ENCODE measurements at places on chromosomes 11 and 22.

GRCh38 chr11:110522471-110522870 is 92.7 kb downstream of the FDX1 start:
- DNase-seq, result no peak

DNA sequence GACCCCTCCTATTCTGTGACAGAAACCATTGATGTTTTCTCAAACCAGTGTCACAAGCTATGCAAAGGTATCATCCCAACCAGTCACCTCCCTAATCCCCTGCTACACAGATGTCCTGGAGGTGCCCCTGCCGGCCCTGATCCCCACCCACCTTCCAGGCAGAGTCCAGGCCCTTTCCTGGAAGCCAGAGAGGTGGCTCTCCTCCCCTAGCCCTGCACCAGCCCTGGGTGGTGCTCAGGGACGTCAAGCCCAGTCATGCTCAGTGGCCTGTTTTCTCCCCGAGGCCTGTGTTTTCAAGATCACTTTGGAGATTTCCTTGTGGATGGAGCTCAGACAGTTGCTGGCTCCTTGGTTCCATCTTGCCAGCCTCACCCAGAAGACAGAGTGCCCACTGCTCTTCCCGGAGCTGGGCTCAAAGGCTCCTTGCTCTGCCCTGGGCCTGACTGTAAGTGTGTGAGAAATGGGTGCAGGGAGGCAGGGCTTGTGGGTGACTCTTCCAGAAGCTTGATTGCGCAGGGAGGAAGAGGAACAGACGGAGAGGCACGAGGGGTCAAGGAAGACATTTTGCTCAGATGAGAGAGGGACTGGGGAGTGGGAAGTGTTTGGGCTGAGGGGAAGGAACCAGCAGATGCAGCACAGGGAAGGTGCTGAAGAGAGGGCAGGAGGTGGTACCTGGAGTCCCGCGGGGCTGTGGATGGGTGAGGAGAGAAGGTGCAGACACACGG is 11.3 kb downstream of the P2RY6 start:
- no peak for DNase-seq

DNA sequence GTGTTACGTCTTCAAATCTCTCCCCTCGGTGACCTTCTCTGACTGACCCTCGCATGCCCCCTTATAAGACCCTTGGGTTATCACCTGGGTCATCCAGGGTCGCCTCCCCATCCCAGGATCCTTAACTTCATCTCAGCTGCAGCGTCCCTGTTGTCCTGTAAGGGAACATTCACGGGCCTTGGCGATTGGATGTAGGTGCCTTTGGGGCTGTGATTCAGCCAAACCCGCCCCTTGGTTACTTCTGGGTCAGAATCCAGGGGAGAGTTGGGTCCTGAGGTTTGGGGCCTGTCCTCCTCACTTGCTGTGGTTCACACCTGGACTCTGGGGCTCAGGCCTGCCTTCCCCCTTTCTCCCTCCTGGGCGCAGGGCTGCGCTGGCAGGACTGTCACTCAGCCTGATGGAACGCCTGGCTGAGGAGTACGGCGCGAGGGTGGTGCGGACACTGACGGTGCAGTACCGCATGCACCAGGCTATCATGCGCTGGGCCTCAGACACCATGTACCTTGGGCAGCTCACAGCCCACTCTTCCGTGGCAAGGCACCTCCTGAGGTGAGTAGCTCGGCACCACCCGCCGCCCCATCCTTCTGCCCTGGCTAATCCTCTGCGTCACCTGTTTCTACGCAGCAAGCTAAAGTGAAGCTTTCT is 29.4 kb downstream of the IGHMBP2 start:
- DNase-seq, result no peak

- no peak for DNase-seq
These were observed 119.2 kb downstream of the MICAL2 start for GRCh38 chr11:12229450-12230229.

GRCh38 chr22:44669561-44669976 is 32.4 kb upstream of the PRR5 start:
- peak; percentile 57 for DNase-seq

- peak; percentile 77 for DNase-seq
These were observed 215.4 kb upstream of the UBASH3B start for GRCh38 chr11:122439866-122440810.

DNA sequence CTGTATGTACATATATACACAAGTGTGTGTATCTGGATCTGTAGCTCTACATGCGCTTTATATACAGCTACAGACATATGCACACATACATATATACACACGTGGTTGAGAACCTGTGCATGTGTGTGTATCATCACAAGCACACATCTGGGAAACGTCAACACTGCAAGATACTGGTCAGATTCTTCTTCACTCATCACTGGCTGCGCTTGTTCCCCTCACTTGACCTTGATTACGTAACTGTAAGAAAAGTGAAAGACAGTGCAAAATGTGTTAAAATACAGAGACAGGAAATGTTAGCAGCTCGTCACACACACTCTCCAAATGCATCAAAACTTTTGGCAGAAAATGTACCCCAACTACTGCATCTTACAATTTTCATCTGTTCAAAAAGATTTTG is 51.9 kb upstream of the MN1 start:
- DNase-seq, result no peak

DNA sequence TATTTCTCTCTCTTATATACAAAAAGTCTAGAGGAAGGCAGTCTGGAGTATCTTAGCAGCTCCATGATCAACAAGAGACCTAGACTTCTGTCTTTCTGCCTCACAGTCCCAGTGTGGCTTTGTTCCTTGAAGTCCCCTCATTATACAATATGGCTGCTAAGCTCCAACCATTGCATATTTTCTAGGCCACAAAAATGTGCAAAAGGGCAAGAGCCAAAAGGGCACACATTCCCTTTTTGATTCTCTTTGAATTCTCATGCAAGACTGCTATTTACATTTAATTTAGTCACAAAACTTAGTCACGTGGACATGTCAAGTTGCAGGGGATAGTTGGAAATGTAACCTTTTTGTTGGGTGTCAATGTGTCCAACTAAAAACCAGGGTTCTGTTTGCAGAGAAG is 64.2 kb upstream of the OLFML1 start:
- DNase-seq, result no peak

DNA sequence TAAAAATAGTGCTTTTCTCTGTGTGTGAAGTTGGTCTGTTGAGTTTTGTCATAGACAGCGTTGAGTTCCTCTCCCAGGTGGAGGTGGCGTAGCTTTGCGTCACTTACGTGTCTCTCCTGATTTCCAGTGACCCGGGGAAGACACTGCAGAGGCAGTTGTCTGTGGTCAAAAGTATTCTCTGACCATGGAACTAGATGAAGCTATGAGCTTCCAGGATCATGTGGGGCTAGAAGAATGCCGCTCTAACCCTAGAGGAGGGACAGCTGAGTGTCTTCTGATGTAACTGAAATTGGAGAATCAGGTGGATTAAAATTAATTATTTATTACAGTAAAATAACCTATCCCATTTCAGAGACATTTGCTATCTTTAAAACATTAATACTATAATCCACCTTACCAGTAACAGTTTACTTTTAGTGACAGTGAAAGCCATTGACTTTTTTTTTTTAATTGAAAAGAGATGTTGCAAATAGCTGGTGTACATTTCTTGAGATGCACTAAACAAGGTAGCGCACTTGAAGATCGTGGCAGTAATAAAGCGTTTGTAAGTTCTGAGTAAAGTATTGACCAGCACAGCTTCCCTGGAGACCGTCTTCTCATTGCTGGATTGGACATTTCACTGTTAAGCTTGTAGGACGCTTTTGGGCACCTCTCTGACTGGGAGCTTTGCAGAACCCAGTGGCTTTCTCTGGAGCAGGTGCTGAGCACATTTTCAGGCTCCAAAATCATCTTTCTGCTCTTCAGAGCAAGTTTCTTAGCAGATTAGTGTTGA is 9.7 kb downstream of the CAT start:
- DNase-seq, result no peak

- no peak for DNase-seq
These were observed 32.3 kb downstream of the PITPNB start for GRCh38 chr22:27886843-27887151.

DNA sequence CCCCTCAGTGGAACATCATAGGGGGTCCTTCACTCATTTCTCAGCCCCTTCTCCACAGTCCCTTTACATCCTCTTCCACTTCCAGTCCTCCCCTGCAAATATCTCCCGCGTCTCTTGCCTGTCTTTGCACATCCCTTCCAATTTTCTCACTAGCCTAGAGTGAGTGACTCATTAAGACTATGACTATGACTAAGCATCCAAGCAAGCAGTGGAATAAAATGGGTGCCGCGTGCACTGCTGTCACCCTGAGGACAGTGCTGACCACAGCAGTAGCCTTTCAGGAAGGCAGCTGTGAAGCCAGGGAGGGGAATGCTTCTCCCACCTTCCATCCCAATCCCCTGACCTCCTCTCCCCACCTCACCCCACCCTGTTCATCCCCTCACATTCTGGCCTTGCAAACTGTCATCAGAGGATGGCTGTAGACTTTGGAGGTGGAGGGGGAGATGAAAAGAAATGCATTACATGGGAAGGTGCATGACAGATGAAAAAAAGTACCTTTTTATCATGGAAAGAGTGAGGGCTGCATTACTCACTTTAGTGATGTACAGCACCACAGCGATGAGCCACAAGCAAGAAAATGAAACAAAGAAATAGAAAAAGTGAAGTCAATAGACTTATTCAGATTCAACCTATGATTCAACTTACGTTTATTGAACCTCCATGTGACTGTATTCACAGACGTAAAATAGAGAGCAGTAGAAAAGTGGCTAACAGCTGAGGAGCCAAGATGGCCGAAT is 948.2 kb downstream of the NTM start:
- peak; percentile 17 for DNase-seq
